NCI-H1930 (cell line): ENCODE measurements at places on chromosomes 2 and 18.

- DNase-seq, result no peak
Measured at GRCh38 chr2:171205551-171205950, 44.9 kb upstream of the TLK1 start.

GRCh38 chr2:238569507-238570195 is 142.9 kb downstream of the ASB1 start:
- no peak for DNase-seq

DNA sequence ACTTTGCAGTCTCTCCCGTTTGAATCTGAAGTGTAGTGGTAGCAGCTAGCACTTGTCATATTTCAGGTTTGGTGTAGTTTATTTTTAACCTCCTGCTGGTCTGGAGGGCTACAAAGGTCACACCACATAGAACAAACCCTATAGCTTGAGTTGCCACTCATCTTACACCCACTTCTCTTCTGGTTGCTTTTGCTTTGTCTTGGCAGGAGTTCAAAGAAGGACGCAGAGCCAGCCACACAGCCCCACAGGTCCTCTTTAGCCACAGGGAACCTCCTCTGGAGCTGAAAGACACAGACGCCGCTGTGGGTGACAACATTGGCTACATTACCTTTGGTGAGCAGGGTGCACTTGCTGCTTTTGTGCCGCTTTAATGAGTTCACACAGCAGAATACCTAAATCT is 15.6 kb upstream of the GPBAR1 start:
- no peak for DNase-seq

GRCh38 chr2:208037564-208038487 is 12.5 kb upstream of the PLEKHM3 start:
- no peak for DNase-seq

DNA sequence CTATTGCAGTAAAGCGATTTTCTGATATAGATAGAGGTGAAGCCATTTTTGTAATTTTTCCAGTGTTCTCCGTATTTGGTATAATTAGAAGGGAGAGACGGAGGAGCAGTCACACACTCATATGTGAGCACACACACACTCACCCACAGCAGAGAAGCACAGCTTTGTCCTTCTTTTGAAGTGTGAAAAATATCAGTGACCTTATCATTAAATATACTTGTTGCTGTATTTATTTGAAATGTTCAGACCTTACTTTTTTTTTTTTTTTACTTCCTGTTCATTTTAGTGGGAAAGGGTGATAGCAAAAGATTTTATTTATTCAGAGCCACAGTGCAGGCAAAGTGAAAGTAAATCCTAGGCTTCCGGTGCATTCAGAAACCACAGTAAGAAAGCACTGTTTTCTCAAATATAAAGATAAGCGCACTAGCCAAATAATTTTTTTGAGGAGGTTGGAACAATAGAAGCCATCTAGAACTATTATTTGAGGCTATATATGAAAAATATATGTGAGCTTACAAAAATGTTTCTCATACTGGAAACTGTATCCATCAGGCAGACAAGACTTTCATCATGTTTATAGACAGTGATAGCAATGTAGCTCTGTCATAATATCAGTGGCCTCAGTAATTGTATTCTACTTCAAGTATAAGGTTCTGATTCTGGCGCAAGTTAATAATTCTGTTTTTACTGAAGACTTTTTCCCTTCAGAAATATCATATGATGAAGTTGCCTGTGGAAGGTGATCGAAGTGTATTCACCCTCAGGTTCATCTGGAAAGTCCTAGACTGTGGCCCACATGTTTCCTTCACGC is 37.2 kb downstream of the TSHZ1 start:
- DNase-seq, result no peak

- DNase-seq, result no peak
Measured at GRCh38 chr2:110780461-110780860, 48.1 kb downstream of the ACOXL start.

- DNase-seq, result no peak
Measured at GRCh38 chr2:195998070-195998469, 70.6 kb downstream of the DNAH7 start.

DNA sequence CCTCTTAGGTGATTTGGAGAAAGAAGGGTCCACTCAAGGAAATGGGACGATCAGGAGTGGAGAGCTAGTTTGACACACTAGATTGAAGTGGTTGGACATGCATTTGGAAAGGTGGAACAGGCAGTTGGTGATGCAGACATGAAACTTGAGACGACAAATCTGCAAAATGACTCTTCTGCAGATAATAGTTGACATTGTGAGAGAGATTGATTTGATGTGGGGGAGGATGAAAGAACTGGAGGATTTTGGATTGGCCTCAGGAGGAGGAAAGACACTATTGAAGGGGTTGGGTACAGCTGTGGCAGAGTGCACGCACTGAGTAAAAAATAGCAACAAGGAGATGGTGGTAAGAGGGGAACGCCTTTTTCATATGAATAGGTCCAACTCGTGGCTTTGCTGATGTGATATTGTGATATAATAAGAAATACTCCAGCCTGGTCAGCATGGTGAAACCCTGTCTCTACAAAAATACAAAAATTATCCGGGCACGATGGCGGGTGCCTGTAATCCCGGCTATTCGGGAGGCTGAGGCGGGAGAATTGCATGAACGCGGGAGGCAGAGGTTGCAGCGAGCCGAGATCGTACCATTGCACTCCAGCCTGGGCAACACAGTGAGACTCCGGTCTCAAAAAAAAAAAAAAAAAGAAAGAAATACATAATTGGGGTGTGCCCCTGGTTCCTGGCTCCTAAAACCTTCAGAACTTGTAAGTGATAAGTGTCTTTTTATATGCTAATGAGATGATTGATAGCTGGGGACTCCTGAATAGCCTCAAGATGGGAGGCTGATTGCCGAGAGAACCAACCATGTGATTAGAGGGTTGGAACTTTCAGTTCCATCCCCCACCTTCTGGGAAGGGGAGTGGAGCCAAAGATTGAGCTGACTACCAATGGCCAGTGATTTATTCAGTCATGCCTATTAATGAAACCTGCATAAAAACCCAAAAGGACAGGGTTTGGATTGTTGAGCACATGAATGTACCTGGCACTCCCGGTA is 9.7 kb downstream of the TTLL4 start:
- DNase-seq, result no peak

DNA sequence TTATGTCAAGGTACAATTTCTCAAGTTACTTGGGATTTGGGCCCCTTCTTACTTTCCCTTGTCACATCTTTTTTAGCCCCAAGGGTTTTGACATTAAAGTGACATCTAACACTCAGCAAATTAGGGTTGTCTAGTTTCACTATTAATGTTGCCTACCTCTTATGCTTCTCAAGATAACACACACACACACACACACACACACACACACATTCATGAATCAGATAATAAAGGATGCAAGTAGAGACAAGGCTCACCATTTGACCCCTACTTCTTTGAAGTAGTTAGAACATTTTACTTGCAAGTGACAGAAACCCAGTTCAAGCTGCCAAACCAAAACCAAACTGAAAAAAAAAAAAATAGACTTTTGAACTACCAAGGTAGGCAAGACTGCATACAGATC is 138.8 kb downstream of the TRIB2 start:
- DNase-seq, result no peak

GRCh38 chr18:74155276-74155675 is 7.0 kb downstream of the TIMM21 start:
- DNase-seq, result no peak

GRCh38 chr2:235414422-235414821 is 79.4 kb upstream of the AGAP1 start:
- DNase-seq, result no peak

DNA sequence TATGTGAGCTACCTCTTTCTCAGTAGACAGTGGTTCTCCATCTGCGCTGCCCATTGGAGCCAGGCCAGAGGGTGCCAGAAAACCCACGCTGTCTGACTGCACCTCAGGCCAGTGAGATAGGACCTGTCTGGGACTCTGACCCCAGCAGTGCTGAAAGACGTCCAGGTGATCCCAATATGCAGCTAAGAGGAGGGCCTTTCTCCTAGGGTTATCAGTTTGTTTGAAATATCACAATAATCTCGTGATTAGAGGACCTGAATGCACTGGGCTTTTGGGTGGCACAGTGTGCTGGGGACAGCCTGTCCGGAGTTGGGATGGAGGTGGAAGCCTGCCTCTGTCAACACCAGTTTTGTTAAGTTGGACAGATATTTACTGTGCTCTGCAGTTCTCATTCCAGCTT is 216.3 kb downstream of the LDLRAD4 start:
- no peak for DNase-seq

DNA sequence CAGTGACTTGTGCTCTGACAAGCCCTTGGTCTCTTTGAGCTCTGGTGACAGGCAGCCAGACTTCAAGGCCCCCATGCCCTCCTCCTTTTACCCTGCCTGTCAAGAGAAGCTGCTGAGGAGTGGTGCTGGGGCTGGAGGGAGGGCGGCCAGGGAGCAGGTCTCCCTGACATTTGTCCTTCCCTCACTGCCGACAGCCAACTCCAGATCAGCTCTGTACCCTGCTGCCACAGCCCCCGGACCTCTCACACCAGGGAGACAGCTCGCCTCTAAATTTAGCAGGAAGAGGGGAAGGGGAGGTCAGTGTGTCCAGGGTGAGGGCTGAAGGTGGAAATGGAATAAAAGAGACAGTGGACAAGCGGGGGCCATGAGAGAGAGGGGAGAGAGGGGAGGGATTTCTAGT is 155.8 kb downstream of the TDRD15 start:
- DNase-seq, result no peak

GRCh38 chr18:54960197-54960596 is 936 bp upstream of the CCDC68 start:
- no peak for DNase-seq

GRCh38 chr2:201890453-201890852 is 84.1 kb downstream of the CDK15 start:
- no peak for DNase-seq

- no peak for DNase-seq
Measured at GRCh38 chr2:239392072-239392357, 8.8 kb downstream of the HDAC4 start.

GRCh38 chr2:101679801-101680487 is 17.6 kb upstream of the MAP4K4 start:
- DNase-seq, result no peak

DNA sequence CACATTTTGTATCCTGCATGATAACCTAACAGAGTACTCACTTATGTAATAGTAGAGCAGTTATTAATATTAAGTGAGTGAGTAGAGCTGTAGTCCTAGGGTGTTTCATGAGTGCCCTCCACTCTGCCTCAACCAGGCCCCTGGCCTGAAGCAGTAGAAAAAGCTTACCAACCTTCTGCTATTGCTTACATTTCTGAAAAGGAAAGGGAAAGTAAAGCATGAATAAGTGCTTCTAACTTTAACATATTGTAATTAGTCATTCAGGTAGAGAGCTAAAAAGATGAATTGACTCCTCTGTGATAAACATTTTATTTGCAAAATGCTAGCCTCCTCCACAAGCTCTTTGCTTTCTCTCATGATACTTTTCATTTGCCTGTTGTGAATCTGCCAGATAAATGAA is 94.7 kb upstream of the RPE start:
- no peak for DNase-seq

DNA sequence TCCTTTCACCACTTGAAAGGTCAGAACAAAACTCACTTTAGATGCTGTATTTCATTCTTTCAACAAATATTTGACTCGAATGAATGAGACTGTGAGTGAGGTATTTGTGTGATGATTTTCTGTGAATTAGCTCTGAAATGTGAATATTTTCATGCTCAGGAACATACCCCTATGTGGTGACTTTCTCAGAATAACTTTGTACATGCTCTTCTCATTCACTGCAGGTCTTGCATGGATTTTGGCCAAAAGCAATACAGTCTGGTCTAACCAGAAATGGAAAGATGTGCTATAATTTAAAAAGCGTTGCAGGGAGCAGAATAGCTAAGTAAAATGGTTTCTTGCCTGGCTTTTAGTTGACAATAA is 75.5 kb downstream of the MYCN start:
- no peak for DNase-seq

GRCh38 chr18:23643815-23644490 is 18.8 kb downstream of the ANKRD29 start:
- no peak for DNase-seq

DNA sequence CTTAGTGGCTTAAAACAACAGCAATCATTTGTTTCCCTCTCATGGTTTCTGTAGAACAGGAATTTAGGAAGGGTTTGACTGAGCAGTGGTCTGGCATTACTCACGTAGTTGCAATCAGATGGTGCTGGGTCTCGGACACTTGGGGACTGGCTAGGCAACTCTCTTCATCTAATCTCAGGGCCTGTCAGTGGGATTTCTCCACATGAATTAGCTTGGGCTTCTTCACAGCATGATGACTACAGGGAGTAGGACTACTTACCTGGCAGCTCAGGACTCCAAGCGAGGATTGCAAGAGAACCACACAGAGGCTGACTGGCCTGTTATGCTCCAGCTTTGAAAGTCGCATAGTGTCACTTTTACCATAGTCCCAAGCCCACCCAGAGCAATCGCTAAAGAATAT is 125.1 kb downstream of the TTC27 start:
- DNase-seq, result no peak

DNA sequence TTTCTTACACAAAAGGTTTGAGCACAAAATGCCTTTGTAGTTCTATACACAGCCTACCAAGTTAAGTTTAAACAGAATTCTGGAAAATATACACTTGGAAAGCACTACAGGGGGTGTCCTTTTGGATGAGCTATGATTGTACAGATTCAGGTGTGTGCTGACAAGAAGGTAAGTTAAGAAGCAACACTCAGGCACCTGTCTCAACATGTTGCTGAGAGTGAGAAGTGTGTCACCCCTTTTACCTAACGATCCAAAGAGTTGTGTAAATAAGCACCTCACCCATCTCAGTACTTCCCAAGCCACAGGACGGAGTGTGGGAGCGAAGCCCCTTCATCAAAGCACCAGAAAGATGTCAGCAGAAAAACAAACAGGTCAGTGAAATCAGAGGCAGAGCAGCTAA is 109.5 kb upstream of the DAPL1 start:
- no peak for DNase-seq

DNA sequence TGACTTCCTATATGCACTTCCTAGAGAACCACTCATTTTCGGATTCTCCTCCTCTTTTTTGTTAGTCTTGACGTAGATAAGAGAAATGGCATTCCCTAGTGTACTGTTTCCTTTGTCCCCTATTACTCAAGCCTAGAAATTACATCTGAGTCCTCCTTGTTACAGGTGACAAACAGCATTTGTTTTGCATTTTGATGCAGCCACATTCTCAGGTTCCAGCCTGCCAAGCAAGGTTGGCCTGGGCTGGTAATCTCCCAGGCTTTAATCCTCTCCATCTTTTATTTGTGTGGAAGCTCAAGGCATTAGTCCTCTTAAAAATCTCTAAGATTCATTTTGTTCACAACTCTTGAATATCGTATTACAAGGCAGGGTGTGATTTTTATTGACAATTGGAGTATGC is 318.0 kb upstream of the NRP2 start:
- no peak for DNase-seq

- no peak for DNase-seq
Measured at GRCh38 chr2:18750672-18751554, 161.5 kb upstream of the NT5C1B start.

GRCh38 chr2:234679301-234679740 is 182.4 kb upstream of the ARL4C start:
- DNase-seq, result no peak

- DNase-seq, result no peak
Measured at GRCh38 chr2:77512507-77512906, 9.7 kb downstream of the LRRTM4 start.
